ENCODE measurements at places on chromosomes 6 and 20.

DNA sequence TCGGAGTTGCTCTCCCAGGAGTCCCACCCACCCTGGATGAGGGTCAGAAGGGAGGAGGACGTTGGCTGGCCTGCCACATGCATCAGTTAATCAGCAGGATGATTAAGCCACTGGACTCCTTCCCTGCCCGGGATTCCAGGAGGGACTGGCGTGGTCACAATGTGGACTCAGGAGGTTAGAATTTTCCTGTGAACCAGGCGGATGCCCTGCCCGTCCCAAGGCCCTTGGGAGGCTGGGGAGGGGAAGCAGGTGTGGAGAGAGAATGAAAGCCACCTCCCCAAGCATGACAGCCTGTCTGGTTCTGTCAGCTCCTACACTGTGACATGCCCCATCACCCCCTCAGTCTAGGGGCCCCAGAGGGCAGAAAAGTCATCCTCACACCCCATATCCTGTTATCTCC lies 11.6 kb upstream of the ITPR3 start:
- peak; percentile 83 for DNase-seq

DNA sequence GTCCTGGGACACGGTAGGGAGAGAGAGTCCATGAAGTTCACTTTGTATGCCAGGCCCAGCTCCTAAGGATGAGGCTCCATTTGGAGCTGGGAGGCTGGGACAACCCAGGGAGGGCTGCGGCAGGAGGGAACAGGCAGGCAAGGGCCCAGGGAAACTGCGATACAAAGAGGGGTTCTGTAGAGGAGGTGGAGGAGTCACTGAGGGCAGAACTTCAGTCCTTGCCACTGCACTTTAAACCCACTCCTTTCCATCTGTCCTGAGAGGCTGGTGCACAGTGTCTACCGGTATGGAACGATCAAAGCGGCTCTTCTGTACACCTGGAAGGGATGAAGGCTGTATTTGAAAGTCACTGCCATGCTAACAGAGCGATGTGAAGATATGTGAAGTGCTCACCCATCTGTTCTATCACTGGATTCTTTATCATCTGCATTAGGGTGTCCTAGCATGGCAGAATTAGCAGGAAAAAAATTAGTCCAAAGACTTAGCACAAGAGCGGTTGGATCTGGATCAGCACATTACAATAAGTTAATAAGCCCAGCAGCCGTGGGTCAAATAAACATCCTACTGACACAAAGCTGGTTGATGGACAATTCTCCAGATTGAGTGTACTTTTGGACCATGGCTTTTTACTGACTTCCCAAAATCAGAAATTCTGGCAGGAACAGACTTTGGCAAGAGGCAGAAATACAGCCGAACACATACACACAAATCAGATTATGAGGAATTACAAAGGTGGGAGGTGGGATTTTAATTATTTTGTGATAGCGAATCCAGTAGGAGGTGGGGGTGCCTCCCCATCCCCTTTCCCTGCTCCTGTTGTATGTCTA lies 20.9 kb upstream of the ZFAND3 start:
- DNase-seq = no peak

DNA sequence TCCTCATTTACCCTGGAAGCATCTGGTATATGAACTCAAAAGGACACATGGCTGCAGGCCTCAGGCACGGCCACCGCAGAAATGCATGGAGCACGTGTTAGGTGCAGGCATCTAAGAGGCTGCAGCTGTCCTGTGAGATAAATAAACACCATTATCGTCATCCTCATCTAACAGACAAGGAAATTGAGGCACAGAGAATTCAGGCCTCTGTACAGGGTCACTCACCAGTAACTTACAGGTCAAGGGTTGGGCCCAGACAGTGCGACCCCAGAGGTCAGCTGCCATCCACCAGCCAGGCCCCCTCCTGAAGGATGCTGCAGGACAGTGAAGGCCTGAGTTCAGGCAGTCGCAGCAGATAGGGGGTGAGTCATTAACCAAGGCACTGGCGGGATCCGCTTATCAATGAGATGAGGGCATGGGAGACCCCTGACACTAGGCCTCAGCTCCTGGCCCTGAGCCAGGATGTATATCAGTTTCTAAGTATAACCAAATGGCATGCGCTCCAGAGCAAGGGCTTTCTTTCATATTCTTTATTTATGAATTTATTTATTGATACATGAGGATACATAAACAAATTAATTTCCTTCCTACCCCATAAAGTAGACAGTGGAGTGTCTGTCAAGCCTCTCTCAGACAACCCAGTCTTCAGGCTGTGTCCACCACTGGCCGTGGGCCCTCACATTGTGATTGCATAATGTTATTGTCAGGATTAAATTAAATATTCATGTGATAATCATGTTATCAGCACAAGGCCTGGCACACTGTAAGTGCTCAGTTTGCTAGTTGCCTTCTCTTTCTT lies 316.9 kb downstream of the QKI start:
- DNase-seq = no peak

- DNase-seq = no peak
These were observed 301.2 kb upstream of the BMP2 start for GRCh38 chr20:6466075-6466810.

GRCh38 chr6:8108031-8108660 lies 5.8 kb upstream of the EEF1E1 start:
- DNase-seq = no peak

DNA sequence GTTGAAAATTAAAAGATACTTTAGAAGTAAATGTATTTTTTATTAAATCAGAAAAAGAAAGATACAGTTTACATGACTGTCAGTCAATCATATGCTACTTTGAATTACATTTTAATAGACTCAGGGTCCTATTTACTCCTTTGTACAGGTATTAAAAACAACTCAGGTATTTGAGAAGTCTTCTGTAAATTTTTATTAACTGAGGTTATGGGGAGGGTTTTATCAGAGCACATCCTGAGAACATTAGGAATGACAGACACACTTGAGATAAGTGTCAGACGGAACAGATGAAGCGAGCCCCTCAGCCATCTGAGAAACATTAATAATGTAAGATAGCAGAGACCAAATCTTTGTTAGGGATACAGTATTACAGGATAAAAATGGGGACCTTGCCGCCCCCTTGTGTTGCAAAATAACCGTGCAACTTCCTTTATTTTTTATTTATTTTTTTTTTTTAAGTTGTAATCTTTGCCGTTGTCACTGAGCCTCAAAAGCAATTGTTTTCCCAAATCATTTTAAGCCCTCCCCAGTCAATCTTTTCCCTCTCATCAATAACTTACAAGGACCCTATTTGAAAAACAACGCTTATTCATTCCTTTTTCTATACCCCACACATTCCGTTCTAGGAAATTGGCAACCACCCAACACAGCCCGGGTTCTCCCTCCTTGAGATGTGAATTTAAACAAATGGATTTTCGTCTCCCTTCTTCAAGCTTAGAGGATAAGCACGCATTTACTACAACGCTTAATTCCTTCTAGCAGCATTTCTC lies 126.7 kb downstream of the BCAS1 start:
- no peak for DNase-seq

DNA sequence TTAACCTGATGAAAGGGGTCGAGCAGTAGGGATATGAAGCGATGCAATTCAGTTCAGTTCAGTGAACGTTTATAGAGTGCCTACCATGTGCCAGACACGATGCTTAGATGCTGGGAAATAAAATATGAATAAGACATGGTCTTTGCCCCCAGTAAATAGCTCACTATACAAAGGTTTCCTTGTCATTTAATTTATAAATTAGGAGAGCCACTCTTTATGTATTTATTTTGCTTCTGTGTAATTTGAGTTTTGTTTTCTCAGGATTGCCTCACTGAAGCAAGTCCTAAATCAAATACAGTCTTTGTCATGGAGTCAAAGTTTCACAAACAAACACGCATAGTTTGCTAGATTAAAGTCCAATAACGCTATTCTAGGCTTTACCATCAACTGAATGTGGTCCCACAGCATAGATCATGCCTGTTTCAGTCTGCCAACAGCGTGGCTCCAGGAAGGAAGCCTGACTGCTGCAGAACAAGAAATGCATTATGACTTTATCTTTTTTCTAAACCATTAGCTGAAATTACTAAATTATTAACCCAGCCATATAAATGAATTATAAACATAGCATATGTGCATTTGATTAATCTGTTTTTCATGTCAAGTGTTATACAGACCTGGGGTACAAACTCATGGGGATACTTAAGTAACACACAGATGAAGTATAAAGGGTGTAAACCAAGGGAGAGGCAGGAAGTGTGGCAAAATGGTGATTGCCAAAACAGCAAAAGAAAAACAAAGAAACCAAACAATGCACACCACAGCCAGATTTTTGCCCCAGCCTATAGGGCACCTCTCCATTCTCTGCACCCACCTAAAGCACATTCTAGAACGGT lies 29.8 kb upstream of the CCN2 start:
- no peak for DNase-seq

- DNase-seq = no peak
These were observed 228.1 kb downstream of the PAX1 start for GRCh38 chr20:21933526-21933925.

DNA sequence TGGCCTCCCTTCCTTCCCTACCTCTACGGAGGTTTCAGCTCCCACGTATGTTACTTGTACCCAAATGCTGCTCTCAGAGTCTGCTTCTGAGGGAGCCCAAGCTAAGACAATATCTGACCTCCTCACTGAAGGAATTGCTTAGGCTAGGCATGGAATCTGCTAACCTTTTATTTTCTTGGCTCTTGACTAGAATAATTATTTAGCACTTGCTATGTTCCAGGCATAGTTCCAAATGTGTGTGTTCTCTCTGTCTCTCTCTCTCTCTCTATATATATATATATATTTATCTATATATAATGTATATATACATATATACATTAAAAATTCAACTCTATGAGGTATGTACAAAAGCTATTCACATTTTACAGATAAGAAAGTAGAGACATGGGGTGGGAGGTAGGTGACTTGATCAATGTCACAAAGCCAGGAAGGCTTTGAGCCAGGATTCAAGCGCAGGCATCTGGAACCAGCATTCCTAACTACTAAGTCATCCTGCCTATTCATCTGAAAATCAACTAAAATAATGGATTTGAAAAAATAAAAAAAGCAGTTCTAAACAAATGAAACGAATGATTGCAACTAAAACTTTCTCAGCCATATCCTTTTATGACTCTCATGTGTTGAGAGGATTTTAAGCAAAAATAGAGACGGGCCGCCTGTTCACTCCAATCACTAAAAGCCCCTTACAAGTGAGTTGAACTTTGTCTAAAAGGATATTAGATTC lies 189.7 kb upstream of the JAG1 start:
- no peak for DNase-seq

Measured in right atrium auricular region (tissue), 2 donors.